ENCODE measurements at places on chromosomes 5 and 9.

DNA sequence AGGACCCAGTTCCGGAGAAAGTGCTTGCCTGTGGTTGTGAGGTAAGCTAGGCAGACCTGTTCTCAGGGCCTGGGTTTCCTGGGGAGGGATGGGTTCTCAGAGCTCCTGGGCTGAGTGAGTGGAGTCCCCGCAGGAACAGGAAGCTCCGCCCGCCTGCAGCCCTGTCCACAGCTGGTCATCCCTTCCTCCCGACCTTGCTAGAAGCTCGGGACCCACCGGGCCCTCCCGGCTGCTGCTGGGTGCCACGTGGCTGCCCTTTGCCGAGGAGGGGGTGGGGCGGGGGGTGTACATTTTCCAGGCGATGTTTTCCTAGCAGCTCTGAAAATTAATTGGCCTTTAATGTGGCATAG is 198.1 kb downstream of the C9orf50 start:
- H3K4me3 ChIP-seq = no peak overlapping the region
- no peak for DNase-seq
- H3K4me1 ChIP-seq = peaks cover 26% of the 10 kb centered on the region
- H3K27me3 ChIP-seq = no peaks in the 10 kb centered on the region
- no peaks in the 10 kb centered on the region for H3K36me3 ChIP-seq

GRCh38 chr9:121187636-121188305 is 13.9 kb downstream of the RAB14 start:
- no peaks in the 10 kb centered on the region for H3K27me3 ChIP-seq
- peak overlapping the region; percentile 43 for H3K27ac ChIP-seq

GRCh38 chr9:70411930-70412831 is 2.3 kb downstream of the KLF9 start:
- no peaks in the 10 kb centered on the region for H3K36me3 ChIP-seq
- peak overlapping the region; percentile 88 for H3K4me3 ChIP-seq
- DNase-seq = no peak
- H3K4me1 ChIP-seq = peaks cover 47% of the 10 kb centered on the region

DNA sequence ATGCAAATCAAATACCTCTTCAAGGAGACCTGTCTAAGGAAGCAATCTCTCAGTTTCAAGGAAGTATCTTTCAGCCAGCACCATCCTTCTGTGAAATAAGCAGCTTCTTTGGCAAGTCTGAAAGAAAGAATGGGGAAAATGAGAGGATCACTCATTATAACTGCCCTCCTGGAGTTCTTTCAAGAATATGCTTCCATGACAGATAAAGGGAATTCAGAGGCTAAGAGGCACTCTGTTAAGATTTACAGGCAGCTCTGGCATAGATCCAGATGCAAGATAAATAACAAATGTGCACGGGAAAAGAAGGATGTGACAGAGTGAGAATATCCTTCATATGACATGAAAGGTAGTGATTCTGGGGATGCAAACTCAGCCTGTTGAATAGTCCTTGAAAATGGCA is 348.2 kb upstream of the CCNG1 start:
- H3K4me1 ChIP-seq = peaks cover 22% of the 10 kb centered on the region
- no peaks in the 10 kb centered on the region for H3K27me3 ChIP-seq
- H3K4me3 ChIP-seq = no peak overlapping the region
- no peak for DNase-seq

- H3K27ac ChIP-seq = no peak overlapping the region
- no peaks in the 10 kb centered on the region for H3K27me3 ChIP-seq
- no peaks in the 10 kb centered on the region for H3K36me3 ChIP-seq
These were observed 59.1 kb upstream of the ENTREP1 start for GRCh38 chr9:69265891-69266290.

- H3K36me3 ChIP-seq = no peaks in the 10 kb centered on the region
- H3K27ac ChIP-seq = no peak overlapping the region
- H3K4me3 ChIP-seq = no peak overlapping the region
- no peaks in the 10 kb centered on the region for H3K27me3 ChIP-seq
These were observed 46.6 kb downstream of the ADAM19 start for GRCh38 chr5:157529002-157529401.

DNA sequence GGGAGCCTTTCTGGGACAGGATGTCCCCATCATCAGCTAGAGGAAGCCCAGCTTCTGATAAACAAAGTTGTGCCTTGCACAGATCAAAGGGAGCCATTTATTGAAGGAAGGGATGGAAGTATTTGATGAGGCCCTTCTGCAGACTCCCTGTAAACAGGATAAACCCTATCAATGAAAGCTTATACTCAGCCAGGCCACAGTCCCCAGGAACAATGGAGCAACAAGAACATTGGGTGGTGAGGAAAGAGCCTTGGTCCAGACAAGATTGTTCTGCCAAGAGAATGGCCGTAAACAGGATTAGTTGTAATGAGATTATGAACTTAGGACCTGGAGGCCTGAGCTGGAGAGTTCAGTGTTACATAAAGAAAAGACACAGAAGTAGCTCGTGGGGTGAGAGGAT is 40.5 kb upstream of the LIFR start:
- H3K4me1 ChIP-seq = peaks cover 43% of the 10 kb centered on the region
- no peaks in the 10 kb centered on the region for H3K27me3 ChIP-seq
- no peak overlapping the region for H3K4me3 ChIP-seq
- H3K27ac ChIP-seq = no peak overlapping the region

DNA sequence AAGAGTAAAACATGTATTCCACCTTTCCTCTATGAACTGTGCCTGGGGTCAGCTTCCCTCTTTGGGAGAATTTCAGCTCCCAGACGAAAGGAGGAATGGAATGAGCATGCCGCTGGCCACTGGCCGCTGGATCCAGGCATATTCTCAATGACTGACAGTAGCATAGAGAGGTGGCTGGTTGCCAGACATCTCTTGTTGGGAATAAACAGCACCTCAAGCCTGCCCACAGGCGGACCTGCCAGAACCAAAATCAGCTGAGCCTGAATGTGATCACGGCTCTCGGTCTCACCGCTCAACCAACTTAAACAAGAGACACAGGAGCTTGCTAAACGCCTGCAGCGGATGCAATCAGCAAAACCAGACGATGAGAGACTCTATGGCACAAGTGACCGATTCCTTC is 20.6 kb downstream of the TBC1D9B start:
- no peak for DNase-seq
- H3K4me1 ChIP-seq = no peaks in the 10 kb centered on the region
- peaks cover 76% of the 10 kb centered on the region for H3K36me3 ChIP-seq
- no peak overlapping the region for H3K4me3 ChIP-seq
- H3K27me3 ChIP-seq = no peaks in the 10 kb centered on the region

DNA sequence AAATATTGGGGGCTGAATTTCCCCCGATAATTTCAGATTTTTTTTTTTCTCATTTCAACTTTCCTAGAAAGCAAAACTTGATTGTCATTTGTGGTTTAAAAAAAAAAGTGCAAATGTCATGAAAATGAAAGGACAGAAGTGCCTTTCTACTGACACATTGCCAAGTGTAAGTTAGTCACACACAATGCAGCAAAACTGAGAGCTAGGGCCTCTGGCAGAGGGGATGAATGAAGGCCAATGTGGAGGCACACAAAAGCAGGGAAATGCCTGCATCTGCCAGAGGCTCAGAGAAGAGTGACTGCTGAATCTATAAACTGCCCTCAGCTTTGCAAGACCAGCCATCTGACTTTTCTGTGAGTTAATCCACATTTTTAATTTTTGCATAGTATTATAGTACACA is 6.8 kb upstream of the IFNA5 start:
- H3K4me3 ChIP-seq = no peak overlapping the region
- no peaks in the 10 kb centered on the region for H3K4me1 ChIP-seq
- no peak overlapping the region for H3K27ac ChIP-seq
- DNase-seq = no peak
- no peaks in the 10 kb centered on the region for H3K36me3 ChIP-seq

GRCh38 chr9:19488721-19489120 is 79.9 kb downstream of the ACER2 start:
- peaks cover 3% of the 10 kb centered on the region for H3K4me1 ChIP-seq
- no peak overlapping the region for H3K4me3 ChIP-seq
- peaks cover 5% of the 10 kb centered on the region for H3K27me3 ChIP-seq
- H3K36me3 ChIP-seq = no peaks in the 10 kb centered on the region
- DNase-seq = no peak

GRCh38 chr9:31334837-31335528 is 1049.5 kb upstream of the ACO1 start:
- H3K27me3 ChIP-seq = no peaks in the 10 kb centered on the region
- H3K36me3 ChIP-seq = no peaks in the 10 kb centered on the region
- no peak overlapping the region for H3K4me3 ChIP-seq
- DNase-seq = no peak
- no peak overlapping the region for H3K27ac ChIP-seq

- H3K4me1 ChIP-seq = peaks cover 2% of the 10 kb centered on the region
- DNase-seq = no peak
- H3K27me3 ChIP-seq = peaks cover 29% of the 10 kb centered on the region
- H3K27ac ChIP-seq = no peak overlapping the region
- no peak overlapping the region for H3K4me3 ChIP-seq
These were observed 104.0 kb downstream of the EBF1 start for GRCh38 chr5:158995694-158996173.

DNA sequence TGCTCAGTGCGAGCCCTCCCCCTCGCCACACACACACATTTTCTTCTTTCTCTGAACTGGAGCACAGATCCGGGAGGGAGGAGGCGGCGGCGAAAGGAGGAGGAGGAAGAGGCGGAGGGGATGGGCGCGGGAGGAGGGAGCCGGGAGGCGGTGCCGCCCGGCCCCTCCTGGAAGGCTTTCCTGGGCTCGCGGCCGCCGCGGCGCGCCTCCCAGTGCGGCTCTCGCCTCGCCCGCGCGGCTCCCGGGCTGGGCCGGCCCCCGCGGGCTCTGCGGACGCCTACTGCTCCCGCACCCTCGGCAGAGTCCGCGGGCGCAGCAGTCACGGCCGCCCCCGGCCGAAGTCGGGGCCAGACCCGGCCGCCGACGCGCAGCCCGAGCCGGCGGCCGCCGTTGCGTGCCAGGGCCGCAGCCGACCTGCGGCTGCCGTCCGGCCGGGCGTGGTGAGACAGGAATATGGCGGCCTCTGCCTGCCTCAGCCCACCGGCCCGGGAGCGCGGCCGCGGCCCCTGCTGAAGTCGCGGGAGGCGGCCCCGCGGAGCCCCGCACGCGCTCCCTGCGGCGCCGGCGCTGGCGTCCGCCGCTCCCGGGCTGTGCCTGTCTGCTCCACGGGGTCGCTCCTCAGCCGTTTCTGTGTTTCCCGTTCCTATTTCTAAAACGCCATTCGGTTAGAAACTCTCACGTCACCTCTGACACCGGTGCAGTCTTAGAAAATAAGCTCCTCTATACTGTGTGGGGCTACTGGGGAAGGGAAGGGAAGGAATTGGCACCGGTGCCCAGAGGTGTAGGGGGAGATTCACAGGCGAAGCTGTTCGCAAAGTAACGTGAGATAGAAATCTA is 500 bp upstream of the GNAQ start:
- H3K36me3 ChIP-seq = no peaks in the 10 kb centered on the region
- peak overlapping the region; percentile 97 for H3K27ac ChIP-seq
- DNase-seq = peak; percentile 80
- H3K4me1 ChIP-seq = peaks cover 45% of the 10 kb centered on the region
- peak overlapping the region; percentile 88 for H3K4me3 ChIP-seq

DNA sequence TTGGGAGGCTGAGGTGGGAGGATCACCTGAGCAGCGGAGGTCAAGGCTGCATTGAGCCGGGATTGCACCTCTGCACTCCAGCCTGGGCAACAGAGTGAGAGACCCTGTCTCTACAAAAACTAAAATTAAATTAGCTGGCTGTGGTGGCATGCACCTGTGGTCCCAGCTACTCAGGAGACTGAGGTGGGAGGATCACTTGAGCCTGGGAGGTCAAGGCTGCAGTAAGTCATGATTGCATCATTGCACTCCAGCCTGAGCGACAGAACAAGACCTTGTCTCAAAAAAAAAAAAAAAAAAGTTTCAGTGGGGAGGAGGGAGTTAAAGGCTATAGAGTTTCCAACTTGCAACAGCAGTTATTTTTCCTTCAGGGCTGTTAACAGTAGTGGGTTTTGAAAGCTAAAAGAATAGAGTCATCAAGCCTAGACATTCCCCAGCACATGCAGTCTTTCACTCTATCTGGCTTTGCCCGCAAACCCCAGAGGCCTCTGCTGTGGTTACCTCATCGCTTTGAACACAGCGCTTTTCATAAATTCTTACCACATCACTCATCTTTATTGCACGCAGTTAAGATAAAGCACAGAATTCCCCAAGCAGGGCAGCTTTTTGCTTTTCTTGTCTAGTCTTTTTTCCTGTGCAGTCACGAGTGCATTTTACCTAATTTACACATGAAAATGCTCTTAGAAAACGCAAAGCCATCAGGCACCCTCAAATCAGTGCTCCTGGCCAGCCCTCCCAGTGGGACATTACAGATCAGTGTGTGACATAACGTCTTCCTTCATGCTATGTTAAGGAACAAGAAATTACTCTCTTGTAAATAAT is 8.7 kb upstream of the SLC2A8 start:
- H3K36me3 ChIP-seq = peaks cover 2% of the 10 kb centered on the region
- H3K27ac ChIP-seq = peak overlapping the region; percentile 98
- peak; percentile 56 for DNase-seq

DNA sequence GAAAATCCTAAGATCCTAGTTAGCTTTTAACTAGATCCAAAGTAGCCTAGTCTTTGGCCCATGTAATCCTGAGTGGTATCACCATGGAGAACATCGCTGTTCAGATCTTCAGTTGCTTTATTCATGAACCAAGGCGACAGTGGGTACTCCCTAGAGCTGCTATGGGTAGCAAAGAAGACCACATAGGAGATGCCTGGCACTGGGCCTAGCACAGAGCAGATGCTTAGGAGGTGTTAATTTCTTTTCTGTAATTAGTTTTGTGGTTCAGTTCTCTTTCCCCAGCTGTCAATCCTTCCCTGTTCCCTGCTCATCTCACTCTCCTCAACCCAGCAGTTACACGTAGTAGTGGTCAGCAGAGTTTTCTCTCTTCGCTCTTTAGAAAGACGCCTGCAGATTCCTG is 9.3 kb downstream of the CAST start:
- H3K27ac ChIP-seq = no peak overlapping the region
- H3K4me3 ChIP-seq = no peak overlapping the region
- H3K36me3 ChIP-seq = no peaks in the 10 kb centered on the region
- H3K27me3 ChIP-seq = no peaks in the 10 kb centered on the region

DNA sequence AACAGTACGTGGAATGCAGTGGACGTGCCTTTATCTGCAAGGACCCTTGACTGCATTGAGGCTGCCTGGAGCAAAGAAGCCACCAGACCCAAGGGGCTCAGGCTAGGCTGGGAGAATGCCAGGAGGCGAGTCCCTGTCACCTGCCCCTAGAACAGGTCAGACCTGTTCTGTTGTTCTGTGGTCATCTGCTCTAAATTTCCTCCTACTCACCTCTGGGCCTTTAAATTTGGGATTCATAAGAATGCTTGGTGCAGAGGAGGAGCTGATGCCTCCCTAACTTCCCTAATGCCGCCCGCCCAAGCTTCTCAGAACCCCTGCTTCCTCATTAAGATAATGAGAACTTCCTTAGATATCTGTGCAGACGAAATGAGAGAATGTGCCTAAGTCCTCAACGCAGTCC is 32.0 kb downstream of the DAPK1 start:
- peaks cover 16% of the 10 kb centered on the region for H3K36me3 ChIP-seq
- H3K4me1 ChIP-seq = peaks cover 46% of the 10 kb centered on the region
- H3K27ac ChIP-seq = peak overlapping the region; percentile 5
- no peak overlapping the region for H3K4me3 ChIP-seq
- no peaks in the 10 kb centered on the region for H3K27me3 ChIP-seq
- DNase-seq = no peak

- no peaks in the 10 kb centered on the region for H3K27me3 ChIP-seq
- peaks cover 3% of the 10 kb centered on the region for H3K36me3 ChIP-seq
- no peak overlapping the region for H3K27ac ChIP-seq
- H3K4me3 ChIP-seq = no peak overlapping the region
These were observed 232.1 kb upstream of the PCSK5 start for GRCh38 chr9:75658301-75658905.

Data from mesothelial cell of epicardium (in vitro differentiated cells).